T follicular helper cell (primary cell): ENCODE measurements at places on chromosomes 11 and 22.

DNA sequence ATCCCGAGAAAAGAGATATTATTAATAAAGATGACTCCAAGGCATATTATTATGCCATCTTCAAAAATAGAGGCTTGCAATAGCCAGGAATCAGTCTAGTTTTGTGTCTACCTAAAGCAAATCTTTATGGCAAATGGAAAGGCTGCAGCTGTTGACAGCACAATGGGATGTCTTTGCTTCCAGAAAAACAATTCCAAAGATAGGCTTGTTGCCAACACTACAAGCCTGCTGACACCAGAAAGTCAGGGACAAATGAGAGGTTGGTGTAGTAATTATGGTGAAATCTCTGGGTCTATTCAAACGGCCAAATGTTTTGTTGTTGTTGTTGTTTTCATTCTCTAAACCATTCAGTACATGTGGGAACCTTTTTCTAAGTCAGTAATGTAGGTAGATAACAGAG lies 101.8 kb downstream of the LUZP2 start:
- DNase-seq = no peak

DNA sequence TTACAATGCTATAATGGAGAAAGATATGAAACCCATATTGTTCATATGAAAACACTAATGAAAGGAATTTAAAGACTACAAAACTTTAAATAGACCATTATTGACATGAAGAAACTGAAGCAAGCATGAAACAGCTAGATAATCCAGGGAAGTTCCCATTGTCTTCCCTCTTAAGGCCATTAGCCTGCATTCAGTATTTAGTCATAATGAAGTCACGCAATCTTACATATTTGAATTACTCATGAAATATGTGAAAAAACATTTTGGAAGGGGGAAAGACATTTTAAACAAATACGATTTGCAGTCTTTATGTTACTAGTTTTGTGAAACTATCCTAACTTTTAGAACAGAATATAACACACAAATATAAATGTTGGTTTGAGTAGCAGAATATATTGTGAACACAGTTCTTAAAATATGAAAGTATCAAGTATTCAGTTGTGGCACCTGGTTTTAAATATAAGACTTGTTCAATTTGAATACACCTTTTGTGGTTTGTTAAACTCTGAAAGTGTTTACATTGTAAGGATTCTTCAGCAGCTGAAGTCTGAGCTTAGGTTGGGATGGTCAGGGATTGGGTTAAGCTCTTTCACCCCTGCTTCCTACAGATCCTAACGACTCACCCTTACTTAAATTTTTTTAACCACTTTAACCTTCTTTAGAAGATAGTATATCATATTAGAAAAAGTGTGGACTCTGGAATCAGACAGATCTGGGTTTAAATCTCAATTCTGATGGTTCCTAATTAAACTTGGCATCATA lies 500.3 kb upstream of the TENM4 start:
- no peak for DNase-seq

- no peak for DNase-seq
Measured at GRCh38 chr22:20889025-20889704, 28.0 kb upstream of the CRKL start.

DNA sequence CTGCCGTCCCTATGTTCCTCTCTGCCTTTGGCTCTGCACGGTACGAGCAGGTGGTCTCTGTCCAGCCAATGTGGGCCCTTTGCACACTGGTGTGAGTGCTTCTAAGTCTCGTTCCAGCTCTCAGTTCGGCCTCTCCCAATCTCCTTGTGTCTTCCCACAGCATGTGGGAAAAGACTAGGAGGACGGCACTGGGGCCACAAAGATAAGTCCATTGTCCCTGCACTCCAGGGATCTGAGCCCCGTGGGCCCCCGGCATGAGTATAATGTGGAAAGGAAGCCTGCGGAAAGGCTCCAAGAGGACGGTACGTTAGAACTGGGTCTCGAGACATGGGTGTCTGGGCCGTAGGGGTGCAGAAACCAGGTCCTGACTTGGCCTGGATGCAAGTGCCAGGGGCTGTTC lies 16.4 kb downstream of the MYEOV start:
- no peak for DNase-seq

GRCh38 chr11:35810045-35810645 lies 133.7 kb upstream of the LDLRAD3 start:
- no peak for DNase-seq

DNA sequence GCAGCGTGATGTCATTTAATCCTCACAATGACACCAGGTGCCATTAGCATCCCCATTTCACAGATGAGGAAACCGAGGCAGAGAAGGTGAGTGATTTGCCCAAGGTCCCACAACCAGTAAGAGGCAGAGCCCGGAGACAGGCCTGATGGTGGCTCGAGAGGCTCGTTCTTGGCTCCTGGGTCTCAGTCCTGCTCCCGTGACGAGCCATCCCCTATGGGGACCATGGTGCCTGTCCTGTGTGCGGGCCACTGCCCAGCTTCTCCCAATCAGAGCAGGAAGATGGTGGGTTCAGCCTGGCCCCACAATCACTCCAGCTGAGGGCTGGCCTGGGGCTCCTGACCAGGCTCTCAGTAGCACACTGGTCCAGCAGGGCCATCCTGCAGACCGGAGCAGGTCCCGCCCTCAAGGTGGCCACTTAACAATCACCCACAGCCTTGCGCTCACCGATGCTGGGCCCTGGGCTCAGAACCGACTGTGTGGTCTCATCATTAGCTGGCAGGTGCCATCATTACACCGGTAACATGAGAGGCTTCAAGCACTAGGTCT lies 3.6 kb downstream of the ALDH3B1 start:
- DNase-seq = no peak

- no peak for DNase-seq
Measured at GRCh38 chr11:118625976-118626375, 18.6 kb downstream of the PHLDB1 start.

- DNase-seq = no peak
Measured at GRCh38 chr11:7593481-7593880, 79.7 kb downstream of the PPFIBP2 start.

- no peak for DNase-seq
Measured at GRCh38 chr11:121575963-121576290, 123.2 kb upstream of the SORL1-AS1 start.

DNA sequence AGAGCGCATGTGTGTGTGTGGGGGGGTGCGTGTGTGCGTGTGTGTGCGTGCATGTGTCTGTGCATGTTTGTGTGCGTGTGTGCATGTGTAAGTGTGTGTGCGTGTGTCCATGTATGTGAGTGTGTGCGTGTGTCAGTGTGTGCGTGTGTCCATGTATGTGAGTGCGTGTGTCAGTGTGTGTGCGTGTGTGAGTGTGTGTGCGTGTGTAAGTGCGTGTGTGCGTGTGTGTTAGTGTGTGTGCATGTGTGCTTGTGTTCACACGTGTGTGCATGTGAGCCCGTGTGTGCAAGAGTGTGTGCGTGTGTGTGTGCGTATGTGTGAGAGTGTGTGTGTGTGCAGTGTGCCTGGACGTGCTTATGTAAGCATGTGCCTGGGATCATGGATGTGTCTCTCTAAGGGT lies 14.7 kb upstream of the APOL6 start:
- no peak for DNase-seq

- DNase-seq = no peak
Measured at GRCh38 chr22:42635531-42635930, 4.9 kb downstream of the ATP5MGL start.

GRCh38 chr11:34207487-34208180 lies 102.2 kb downstream of the NAT10 start:
- DNase-seq = no peak

- no peak for DNase-seq
Measured at GRCh38 chr11:10674440-10674855, 19.1 kb downstream of the IRAG1 start.

DNA sequence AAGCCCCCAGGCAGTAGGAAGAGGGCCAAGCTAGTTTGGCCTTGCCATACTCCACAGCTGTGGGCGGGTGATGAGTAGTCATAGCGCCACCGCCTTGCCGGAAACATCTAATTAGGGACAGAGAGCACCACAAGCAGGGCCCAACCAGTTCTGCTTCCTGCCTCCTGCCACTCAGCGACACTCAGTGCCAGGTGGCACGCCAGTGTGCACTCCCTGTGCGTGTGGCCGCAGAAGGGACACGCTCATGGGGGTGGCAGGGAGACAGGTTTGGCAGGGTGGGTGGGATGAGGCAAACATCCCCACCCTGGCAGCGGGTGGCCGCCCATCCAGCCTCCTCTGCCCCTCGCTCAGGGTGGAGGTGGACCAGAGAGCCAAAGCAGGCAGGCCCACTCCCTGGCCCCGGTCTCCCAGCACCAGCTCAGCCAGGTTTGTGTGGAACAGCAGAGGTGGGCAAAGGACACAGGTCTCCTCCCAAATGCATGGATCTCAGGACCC lies 4.9 kb downstream of the OVOL1 start:
- no peak for DNase-seq

DNA sequence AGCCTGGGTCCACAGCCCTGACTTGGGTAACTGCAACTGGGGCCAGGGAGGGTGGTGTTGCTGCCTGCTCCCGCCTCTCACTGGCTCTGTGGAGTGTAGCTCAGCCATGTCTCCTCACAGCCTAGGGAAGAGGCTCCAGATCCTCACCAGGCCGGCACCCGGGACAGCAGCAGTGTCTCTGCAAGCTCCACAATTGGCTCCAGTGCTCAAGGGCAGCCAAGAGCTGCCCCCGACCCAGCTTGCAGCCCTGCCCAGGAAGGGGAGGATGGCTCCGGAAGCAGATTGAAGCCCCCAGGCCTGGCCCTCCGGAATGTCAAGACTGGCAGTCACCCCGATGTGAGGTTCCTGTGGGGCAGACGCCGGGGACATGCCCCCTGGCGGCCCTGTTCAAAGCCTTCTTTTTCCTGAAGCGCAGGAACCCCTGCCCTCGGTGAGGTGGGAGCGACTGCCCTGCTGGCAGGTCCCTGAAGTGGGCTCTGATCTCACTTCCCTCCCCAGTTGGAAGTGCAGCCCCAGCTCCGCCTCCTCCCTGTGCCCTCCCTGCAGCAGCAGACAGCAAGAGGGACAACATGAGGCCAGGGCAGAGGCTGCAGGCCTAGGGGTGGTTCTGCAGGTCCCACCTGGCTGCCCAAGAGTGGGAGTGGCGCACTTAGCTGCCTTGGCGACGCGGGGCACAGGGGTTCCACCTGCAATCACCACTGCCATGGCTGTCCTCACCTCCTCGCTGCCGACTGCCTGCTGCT lies 816.2 kb upstream of the LUZP2 start:
- DNase-seq = no peak

GRCh38 chr11:17010851-17011420 lies 3.3 kb downstream of the PLEKHA7 start:
- DNase-seq = no peak

GRCh38 chr22:46070803-46071450 lies 79.4 kb upstream of the PPARA start:
- DNase-seq = peak; percentile 29

DNA sequence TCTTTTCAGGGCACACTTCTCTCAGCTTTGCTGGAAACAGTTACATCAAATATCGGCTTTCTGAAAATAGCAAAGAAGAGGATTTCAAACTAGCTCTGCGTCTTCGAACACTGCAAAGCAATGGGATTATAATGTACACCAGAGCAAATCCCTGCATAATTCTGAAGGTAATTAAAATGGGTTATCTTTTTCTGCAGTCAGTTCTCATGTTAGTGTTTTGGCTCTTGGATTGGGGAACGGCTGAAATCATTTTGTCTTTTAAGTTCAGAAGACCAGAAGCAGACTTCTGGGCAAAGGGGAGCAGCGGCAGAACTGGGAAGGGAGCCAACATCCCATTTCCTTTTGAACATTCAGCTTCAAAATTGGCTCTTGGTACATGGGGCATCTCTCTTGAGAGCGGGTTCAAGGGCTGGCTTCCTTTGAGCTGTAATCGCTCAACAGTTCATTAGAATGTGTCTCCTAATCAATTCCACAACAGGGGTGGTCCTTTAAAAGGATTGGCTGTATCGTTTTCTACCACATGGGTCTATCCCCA lies 110.2 kb upstream of the MTNR1B start:
- no peak for DNase-seq

DNA sequence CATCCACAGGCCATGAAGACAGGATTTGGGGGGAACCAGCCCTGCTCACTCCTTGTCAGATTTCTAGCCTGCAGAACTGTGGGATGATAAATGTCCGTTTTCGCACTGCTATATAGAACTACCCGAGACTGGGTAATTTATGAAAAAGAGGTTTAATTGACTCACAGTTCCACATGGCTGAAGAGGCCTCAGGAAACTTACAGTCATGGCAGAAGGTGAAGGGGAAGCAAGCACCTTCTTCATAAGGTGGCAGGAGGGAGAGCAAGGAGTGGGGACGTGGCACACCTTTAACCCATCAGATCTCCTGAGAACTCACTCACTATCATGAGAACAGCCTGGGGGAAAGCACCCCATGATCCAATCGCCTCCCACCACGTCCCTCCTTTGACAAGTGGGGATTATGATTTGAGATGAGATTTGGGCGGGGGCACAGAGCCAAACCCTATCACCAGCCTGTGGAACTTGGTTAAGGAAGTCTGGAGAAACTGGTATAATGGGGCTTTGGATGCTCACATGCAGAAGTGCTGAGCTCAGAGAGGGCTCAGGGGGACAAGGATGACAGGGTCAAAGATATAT lies 50.7 kb downstream of the MYEOV start:
- no peak for DNase-seq

GRCh38 chr11:66275396-66275795 lies 2.6 kb upstream of the CNIH2 start:
- no peak for DNase-seq

GRCh38 chr11:100734743-100735527 lies 47.8 kb downstream of the ARHGAP42 start:
- DNase-seq = no peak

DNA sequence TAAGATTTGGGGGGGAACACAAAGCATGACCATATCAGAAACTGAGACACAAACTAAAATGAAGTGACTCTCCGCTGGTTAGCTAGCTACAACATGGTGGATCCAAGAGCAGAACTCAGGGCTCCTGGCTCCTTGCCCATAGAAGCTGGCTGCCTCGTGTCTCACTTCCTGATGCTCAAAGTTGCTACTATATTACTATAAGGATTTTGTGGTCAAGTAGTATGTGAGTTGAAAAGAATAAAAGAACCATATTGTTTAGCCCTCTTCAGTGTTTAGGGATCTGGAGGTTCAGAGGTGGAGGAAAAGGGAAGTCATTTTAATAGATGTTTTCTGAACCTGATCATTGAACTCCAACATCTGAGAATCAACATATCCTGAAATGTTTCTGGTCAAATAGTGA lies 16.9 kb upstream of the SIK2 start:
- DNase-seq = no peak

DNA sequence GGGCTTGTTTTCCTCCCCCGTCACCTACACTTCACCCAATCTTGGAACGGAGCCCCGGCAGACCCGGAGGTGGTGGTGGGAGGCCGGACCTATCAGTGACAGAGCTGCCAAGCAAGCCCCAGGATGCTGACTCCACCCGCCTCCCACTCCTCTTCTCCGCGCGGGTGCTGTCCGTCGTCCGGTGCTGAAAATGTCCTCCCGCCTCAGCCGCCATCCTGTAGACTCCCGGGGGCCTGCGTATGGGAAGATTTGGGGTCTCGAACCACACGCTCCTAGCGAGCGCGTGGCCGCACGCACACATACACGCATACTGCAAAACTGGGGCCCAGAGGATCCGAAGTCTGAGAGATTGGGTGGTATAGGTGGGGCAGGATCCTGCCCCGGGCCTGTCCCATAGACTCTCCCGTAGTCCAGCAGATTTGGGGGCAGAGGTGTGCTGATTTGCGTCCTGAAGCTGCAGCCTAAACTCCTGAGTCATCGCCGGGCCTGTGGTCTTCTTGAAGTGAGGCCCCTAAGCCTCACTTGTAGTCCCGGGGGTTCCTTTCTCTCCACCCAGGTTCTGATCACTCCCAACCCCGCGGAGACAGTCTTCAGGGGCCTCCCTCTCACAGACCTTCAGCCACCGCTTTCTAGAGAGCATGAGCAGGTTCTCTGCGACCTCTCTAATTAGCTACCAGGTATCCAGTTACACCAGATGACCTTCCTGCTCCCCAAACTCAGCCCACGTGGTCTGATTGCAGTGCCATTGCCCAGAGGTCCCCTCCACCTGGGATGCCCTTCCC lies 796 bp upstream of the YIF1A start:
- peak; percentile 64 for DNase-seq
